HCT116 (cell line): ENCODE measurements at places on chromosomes 2 and 18.

GRCh38 chr2:236551471-236552211 lies 18.0 kb upstream of the ACKR3 start:
- no peak for DNase-seq

DNA sequence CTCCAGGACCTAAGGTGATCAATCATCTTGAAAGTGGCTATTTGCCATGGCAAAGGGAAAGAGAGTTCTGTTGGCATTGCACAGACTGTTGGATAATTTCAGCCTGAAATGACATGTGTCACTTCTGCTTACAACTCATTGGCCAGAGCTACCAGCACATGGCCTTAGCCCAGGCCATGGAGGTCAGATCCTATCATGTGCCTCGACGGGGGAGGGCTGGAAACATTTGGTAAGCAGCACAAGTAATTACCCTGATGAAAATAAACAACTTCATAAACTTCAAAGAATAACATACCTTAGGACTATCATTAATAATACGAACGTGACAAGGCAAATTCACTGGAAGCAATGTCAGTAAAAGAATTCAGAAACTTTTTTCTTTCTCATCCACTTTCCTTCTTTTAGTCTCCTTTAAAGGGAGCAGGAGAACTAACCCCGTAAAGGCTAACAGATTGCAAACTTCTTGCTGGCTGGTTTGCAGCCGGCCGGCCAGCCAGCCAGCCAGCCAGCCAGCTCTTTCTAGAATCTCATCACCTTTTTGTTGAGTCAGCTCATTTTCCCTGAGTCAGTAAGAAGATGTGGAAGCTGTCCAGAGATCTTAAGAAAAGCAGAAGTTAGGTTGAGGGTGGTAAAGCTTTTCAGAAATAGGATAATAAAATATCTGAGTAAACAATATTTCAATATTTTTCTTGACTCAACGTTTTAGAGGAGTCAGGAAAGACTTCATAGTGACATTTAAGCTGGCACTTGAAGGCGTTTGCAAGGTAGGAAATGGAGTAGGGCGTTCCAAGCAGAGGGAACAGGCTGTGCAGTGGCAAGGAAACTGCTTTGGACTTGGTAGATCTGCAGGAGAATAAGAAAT lies 31.9 kb downstream of the CNRIP1 start:
- no peak for DNase-seq

- no peak for DNase-seq
Measured at GRCh38 chr2:219473511-219473910, 25.2 kb upstream of the GMPPA start.

GRCh38 chr2:224401641-224402342 lies at the start of gene FAM124B:
FAM124B (minus strand) TSS chr2:224402107; CDS start chr2:224401768, 339 bp downstream.
- no peak for DNase-seq

DNA sequence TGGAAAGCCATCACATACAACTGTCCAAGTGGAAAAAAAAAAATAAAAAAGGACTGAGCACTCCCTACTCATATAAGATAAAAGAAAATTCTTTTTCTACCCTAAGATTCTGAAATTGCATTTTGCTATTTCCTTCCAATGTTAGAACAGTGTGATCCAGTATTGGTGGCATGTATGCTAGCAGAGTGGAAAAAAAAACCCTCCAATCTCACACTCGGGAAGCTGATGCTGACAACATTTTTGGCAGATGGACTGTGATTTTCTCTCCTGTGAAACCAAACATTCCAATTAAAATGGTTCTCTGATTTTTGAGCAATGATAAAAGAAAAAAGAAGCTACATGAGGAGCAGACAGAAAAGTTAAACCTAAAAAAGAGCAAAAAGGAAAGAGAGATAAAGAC lies 419.8 kb downstream of the DPP10 start:
- DNase-seq: no peak

DNA sequence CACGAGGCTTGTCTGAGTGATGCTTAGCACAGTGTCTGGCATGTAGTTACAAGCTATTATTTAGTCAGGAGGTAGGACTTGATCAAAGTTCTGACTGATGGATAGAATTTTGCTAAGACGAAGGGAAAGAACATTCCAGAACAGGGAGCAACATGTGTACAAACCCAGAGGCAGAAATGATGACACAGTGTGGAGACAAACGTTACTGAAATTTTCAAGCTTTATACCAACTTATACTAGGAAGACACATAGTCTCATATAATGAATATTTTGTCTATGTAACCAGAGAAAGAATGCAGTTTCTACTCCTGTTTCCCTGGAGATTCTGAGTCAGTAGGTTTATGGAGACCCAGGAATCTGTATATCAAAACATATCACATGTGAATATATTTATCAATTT lies 123.4 kb downstream of the FAM124B start:
- no peak for DNase-seq

DNA sequence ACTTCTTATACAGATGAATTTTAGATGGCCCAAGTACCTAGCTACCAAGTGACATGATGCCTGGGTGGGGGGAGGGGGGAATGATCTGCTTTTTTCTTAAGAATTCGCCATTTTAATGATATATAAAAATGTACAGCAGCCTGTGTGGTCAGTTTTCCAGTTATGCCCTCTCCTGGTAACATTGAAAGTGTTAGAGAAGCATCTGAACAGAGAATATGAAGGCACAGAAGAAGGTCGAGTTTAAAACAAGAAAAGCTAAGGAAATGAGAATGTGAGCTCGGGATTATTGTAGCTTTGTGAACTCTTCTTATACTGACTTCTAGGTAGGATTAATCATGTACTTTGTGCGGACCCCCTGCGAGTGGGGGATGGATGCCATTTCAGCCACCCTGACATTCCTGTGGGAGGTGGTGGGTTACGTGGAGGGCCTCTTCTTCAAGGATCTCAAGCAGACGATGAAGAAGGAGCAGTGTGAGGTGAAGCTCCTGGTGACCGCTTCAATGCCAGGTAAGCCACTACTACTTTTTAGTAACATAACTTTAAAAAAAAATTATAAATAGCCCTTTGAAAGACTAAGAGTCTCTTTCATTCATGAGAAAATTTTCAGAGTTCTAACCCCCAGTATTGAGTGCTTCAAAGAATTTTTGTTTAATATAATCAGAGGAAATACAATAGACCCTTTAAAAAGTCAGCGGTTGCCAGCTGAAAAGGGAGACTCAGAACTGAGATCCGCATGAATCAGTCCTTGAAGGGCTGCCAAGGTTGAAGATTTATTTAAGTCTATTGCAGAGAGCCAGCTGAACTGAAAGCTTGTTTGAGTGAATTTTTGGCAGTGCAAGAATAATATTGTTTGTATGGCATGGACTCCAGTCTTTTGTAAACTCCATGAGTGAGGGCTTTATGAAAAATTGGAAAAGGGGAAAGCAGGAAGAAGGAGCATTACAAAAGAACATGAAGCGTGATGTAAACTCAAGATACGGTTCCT lies 68.6 kb upstream of the RPE start:
- DNase-seq: no peak

- no peak for DNase-seq
Measured at GRCh38 chr2:48707466-48707865, 48.1 kb downstream of the LHCGR start.

DNA sequence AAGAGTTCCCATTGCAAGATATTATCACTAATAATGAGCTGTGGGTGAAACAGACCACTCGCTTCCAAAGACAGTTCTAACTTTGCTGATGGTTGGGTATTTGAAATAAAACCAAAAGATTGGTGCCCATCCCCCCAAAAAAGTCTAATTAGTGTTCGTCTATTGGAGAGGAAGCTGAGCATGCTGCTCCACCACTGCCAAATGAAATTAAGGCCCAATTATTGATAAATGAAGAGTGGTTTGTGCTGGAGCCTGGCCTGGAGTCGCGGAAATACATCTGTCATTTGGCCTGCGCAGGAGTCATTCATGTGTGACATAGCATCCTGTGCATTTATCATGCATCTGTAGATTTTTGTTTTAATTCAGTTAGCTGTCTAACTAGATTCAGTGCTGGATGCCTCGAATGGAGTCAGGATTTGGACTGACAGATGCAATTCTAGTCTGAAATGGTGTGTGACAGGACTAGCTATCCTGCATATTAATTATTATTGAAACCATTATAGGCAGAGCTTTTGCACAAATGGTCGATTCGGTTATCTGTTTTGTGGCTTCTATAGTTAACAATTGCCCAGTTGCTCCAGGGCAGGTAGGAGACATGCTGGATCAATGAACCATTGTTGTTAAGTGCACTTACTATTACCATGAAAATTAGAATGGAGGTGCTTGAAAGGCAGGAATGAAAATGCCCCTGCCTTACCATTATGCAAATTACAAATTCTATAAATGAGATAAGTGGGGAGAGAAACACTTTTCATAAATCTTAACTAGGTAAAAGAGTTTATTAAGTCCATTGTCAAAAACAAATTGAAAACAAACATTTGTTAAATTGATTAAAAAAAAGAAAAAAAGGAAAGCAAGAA lies 450.4 kb upstream of the TCF4 start:
- DNase-seq: no peak

DNA sequence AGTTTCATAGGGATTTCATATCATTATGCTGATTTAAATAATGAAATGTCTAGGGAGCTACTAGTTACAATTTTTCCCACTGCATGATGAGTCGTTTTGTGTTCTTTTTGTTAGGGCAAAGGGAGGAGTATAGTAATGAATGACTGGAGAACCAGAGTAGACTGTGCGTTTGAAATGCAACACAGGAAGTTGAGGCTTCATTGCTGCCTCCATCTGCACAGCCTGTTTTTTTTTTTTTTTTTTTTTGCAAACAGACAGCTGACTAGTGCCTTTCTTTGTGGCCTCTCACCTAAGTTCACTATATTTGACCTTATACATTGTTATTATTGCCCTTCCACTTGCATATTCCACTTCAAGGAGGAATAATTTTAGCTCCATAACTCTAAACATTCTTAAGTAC lies 286.7 kb upstream of the LRRTM1 start:
- no peak for DNase-seq

- no peak for DNase-seq
Measured at GRCh38 chr2:150402953-150403352, 84.5 kb downstream of the RND3 start.

DNA sequence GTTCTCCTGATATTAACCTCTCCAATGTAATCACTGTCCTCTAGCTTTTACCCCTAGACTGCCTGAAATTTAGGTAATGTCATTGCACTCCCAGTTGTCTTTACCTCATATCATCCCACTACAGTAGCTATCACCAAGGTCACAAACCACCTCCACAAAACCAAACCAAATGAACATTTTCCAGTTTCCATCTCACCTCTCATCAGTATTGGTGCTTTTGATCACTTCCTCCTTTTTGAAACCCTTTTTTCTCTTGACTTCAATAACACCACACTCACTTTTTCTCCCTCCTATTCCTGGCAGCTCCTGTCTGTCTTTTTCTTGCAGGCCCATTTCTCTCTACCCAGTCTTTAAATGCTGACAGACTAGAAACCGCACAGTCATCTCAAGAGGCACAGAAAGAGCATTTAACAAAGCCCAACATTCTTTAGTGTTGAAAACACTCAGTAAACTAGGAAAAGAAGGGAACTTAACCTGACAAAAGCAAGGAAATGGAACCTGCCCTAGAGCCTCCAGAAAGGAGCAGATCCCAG lies 95.9 kb upstream of the SIX2 start:
- no peak for DNase-seq

DNA sequence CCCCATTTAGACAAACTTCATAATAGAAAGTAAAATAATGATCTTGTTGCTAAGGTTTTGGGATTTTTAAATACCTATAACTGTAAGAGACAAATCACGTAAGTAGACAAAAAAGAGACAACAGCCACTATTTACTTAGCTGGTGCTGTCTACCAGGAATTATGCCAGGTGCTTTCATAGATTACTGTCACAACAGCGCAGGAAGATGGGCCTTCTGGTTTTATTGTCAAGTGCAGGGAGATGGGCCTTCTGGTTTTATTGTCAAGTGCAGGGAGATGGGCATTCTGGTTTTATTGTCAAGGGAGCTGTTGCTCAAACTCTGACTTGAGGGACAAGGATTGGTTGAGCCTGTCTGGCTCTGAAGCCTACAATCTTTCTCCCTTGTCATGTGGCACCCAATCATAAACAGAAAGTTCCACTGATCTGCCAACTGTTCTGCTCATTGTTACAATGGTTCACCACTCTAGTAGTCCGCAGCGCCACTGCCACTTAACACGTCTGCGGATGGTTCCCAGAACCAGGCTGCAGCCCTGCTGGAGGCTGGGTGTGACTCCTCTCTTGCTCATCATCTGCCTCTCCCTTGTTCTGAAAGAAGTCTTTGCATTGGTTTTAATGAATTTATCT lies 95.0 kb downstream of the RNF144A start:
- DNase-seq: no peak

GRCh38 chr2:33372940-33373553 lies 103.4 kb upstream of the RASGRP3 start:
- DNase-seq: peak; percentile 47

DNA sequence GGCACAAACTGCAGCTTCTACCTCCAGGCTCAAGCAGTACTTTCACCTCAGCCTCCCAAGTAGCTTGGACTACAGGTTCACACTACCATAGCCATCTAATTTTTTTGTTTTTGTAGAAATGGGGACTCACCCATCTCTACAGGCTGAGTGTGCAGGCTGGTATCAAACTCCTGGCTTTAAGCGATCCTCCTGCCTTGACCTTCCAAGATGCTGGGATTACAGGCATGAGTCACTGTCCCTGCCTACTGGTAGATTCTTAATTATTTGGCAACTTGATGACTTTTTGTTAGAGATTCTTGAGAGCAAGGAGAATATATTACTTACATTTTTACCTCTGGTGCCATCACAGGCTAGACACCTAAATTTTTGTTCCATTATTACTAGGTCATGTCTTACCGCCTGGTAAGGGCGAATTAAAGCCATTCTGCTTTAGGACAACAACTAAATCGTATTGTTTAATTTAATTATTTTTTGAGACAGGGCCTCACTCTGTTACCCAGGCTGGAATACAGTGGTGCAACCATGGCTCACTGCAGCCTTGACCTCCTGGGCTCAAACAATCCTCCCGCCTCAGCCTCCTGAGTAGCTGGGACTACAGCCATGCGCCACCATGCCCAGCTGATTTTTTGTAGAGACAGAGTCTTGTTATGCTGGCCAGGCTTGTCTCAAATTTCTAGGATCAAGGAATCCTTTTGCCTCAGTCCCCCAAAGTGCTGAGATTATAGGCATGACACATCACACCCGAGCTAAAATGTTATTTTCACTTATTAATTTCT lies 15.7 kb downstream of the DYNC1I2 start:
- no peak for DNase-seq

DNA sequence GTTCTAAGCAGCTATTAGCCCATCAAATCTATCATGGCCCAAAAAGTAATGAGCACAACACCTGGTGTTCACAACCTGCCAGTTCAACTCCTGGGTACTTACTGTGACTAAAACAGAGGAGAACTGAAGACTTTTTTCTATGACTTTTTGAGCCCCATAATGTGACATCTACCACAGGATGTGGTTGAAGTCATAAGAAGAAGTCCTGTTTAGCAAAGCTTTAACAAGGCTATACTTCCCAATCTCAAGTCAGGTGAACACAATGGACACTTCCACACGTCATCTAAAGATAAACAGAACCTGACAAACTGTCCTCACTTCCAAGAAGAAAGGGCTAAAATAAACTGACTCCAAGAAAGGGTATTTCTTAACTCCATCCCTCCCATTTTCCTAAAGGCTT lies 138.8 kb downstream of the ATAD2B start:
- no peak for DNase-seq

DNA sequence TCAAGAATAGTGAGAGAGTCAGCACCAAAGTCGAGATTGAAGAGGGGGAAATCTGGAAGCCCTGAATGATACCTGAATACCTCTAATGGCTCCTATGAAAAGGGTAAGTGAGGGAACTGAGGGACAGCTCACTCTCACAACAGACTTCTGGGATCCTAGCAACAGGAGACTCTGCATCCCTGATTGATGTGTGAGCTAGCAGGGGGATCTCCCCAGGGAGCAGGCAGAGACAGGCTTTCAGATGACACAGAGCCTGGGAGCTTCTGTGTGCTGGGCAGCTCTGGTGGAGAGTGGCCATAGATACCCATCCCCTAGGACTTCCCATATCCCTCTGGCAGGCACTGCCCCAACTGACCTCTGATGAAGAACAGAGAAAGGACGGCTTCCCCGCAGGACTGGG lies 206.2 kb downstream of the EXOC6B start:
- DNase-seq: no peak
